ENCODE measurements at places on chromosomes 16 and 17.
A peak's percentile ranks its signal among the peaks of the same experiment; 100 is the strongest.

GRCh38 chr17:18226284-18226945 is 980 bp downstream of the LLGL1 start:
- no peak for DNase-seq

- no peak for DNase-seq
These were observed 67.8 kb downstream of the C16orf95 start for GRCh38 chr16:87249425-87249824.

DNA sequence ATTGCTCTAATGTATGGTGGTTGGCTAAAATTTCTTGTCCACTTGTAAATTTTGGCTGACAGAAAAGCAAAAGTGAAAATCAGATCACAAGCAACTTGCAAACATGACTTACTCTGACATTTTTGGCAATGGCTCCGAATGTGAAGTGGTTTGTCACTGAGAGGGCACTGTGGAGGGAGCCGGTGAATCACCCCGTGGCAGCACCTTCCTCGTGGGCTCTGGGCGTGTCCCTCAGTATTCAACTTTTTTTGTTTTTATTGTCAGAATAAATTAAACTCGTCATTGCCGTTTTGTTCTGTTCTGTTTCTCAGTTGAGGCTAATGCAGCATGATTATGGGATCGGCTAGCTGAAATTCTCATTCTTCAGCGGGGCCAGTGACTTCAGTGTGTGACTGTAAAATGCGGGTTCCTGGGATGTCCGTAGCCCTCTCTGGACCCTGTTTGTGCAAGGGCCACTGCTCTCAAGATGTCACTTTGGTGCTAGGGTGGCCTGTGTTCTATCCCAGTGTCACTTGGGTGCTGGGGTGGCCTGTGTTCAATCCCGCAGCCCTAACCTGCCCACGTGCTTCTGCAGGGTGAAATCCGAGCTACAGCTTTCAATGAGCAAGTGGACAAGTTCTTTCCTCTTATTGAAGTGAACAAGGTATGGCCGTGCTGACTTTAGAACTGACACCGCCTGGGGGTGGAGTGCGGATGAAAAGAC is 48.8 kb downstream of the RPA1 start:
- DNase-seq: no peak

DNA sequence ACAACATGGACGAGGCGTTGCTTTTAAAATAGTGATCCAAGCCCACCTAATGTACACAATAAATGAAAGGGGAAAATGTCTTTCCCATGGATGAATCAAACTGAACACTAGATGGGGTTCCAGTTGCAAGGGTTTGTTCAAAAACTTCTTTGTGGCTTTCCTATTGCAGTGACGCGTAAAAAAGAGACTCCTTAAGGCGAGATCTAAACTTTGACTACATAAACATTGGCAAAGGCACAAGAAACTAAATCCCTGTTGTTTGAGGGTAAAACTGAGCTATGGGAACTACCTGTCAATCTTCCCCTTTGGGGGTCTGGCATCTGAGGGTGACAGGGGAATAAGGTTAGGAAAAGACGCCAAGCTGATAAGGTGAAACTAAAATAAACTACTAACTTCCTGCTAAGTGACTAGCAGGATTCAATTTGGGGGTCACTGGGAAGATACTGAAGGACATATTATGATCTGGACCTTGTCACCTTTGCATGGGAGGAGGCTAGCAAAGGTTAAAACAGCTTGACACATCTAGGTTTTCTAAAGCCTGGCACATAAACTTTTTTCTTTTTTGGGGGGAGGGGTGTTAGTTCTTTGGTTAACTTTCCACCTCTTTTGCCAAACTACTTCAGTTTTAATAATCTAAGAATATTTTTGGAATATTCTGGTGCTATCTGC is 4.7 kb downstream of the SALL1 start:
- DNase-seq: no peak

DNA sequence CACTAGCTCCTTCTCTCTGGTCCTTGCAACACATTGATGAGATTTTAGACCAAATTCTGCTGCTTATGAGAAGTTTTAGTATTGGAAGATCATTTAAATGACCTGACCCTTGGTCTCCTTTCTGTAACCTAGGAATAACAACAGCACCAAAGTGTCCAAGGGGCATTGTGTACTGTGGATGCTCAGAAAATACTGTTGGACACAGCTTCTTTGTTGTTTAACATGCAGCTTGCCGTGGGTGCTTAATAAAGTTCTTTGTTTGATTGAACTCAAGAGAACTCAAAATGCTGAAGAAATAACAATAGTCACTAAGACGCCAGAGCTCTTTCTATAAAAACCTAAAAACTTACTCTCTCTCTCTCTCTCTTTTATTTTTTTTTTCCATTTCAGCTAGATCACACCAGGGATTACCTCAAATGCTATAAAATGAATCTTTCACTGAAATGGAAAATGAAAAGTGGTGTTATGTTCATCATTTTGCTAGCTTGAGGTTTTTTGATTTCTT is 548.9 kb upstream of the CDH8 start:
- DNase-seq: no peak

- DNase-seq: no peak
These were observed 121.8 kb downstream of the IRX3 start for GRCh38 chr16:54164789-54165173.

DNA sequence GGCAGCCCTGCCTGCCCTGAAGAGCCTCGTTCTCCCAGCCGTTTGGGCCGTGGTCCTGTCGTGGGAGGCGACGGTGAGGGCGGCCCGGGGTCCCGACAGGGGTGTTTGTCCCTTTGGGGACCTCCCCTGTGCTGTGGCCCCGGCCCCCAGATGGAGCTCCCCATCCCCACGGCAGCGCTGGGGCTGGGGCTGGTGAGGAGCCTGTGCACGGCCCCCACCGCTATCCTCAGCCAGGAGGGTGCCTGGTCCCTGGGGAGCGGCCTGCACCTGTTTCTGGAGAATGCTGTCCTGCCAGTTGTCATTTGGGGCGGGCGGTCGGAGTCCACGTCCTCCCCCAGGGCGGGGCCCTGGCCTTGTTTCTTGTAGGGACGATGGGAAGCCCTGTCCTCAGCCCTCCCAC is 6.6 kb downstream of the CAPN15 start:
- DNase-seq: no peak

- DNase-seq: no peak
These were observed 131.8 kb downstream of the STX8 start for GRCh38 chr17:9443811-9444210.

- no peak for DNase-seq
These were observed 8.9 kb downstream of the CA10 start for GRCh38 chr17:52149626-52150025.

- DNase-seq: no peak
These were observed 164.6 kb upstream of the ELAC2 start for GRCh38 chr17:13182450-13182849.

DNA sequence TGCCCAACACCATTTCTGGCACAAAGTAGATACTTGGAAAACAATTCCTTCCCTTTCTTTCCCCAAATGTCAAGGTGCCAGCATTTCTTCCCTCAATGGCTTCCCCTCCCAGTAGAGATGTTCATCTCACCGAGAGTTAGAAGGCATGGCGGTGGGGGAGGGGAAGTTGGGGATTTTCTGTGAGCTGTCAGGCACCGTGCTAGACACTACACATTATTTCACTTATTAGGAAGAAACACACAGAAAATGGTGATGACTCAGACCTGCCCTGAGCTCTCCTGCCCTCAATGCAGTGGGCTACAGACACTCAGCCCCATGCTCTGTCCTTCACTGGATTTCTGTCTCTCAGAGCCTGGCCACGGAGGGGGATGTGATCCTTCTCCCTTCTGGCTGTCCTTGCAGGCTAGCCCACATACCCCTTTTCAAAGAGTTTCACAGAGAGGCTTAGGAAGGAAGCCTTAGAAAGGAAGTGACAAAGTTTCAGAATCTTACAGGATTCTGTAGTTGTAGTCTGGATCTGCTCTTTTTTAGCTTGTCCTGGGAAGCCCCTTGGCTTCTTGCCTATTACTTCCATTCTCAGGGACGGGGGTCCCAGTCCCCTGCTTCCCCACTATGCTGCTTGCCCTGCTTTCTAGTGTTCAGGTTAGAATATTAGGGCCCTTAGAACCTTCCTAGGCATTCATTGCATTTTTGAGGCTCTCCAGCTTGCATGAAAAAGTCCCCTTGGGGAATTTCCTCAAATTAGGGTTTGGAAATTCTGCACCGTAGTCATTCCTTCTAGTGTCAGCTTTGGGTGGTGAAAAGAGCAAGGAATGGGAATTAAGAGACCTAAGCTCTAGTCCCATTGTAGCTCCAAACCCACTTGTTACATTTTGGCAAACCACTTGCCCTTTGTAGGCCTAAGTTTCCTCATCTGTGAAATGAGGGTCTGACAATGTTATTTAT is 12.2 kb upstream of the CCL5 start:
- DNase-seq: peak; percentile 84

- DNase-seq: no peak
These were observed 13.6 kb downstream of the DHODH start for GRCh38 chr16:72022127-72022526.

GRCh38 chr16:80594756-80595155 is 54.0 kb downstream of the DYNLRB2 start:
- DNase-seq: no peak

DNA sequence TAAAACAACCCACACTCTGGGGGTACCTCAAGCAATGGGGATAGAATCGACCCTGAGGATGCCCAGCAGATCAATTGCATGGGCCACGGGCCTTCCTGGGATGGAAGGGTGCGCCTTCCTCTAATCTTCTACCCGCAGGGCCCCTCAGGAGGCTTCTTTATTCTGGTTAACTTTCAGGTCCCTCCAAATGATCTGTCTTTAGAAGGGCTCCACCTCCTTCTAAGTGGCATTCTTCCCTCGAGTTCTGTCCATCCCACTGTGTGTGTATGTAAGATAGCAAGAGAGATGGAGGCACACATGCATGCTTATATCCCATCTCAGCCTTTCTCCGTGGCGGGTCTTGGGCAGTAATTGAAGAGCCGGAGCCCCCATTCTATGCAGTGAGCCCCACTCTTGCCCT is 125.7 kb downstream of the MRM1 start:
- DNase-seq: no peak

GRCh38 chr17:7083592-7083991 is 3.5 kb upstream of the CLEC10A start:
- DNase-seq: no peak

- no peak for DNase-seq
These were observed 38.7 kb upstream of the NGFR start for GRCh38 chr17:49456183-49456965.

GRCh38 chr17:71765437-71765836 is 355.4 kb upstream of the SOX9 start:
- DNase-seq: no peak

GRCh38 chr17:40310882-40311391 is 2.0 kb downstream of the RARA start:
- DNase-seq: no peak

GRCh38 chr17:80262775-80263244 is 2.2 kb downstream of the RNF213 start:
- DNase-seq: no peak

DNA sequence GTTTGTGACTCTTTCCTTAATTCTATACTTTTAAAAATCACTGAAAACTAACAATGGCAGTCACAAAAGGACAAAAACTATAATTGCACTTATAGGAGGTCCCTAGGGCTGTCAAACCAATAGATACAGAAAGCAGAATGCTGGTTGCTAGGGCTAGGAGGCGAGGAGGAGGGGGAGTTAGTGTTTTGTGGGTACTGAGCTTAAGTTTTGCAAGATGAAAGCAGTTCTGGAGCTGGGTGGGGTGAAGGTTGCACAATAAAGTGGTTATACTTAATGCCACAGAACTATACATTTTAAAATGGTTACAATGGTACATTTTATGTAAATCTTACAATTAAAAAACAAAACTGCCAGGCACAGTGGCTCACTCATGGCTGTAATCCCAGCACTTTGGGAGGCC is 27.3 kb downstream of the NUBP1 start:
- DNase-seq: no peak

DNA sequence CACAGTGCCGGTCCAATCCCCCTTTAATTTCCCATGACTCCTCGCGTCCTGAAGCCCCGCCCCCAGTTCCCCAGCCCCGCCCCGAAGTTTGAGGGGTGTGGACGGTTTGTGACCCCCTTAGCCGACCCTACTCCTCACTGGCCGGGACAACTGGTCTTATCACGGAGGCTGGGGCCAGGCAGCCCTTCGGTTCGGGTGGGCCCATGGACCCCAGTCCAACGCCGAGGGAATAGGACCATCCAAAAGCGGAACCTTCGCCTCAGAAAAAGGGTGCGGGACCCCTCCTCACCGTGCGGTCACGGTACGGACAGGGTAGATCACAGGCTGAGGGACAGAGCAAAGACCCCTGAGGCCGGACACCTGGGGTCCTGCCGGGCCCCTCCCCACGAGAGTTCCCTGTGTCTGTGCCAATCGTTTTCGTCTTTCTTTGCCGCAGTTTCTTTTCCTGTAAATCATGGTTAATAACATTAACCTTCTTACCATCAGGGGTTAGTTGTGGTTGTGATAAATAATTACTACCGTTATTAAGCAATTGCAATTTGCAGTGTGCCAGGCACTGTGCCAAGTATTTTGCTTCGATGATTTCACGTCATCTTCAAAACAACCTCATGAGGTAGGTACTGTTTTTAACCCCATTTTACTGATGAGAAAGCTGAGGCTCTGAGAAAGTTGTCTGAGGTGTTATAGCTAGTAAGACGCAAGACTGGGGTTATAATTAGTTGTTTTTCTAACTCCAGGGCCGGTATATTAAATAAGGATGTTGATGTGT is 543 bp downstream of the TMUB2 start:
- no peak for DNase-seq

GRCh38 chr17:19433255-19433654 is 22.2 kb downstream of the RNF112 start:
- DNase-seq: no peak

GRCh38 chr17:57210972-57211411 is 45.3 kb upstream of the MSI2 start:
- DNase-seq: no peak

DNA sequence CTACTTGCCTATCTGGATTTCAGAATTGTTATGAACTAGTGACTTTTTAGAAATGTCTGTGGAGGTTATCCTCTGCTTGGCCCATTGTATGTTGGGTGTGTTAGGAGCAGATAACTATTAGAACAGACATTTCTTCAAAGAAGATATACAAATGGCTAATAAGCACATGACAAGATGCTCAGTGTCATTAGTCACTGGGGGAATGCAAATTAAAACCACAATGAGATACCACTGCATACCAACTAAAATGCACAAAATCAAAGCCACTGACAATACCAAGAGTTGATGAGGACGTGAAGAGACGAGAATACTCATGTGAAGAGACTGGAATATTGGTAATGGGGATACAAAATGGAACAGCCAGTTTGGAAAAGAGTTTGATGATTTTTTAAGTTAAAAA is 39.2 kb downstream of the CEP112 start:
- DNase-seq: no peak

Measured in activated CD4-positive, alpha-beta T cell treated with anti-CD3 and anti-CD28 coated beads, Interleukin-2, Interleukin-6, amounts not matched to agents 100 ng/mL and 50 ng/mL, durations not matched to agents 16 hours and 8 hours (primary cell).